Activated naive CD4-positive, alpha-beta T cell (primary cell): ENCODE measurements at places on chromosomes 4 and X.

DNA sequence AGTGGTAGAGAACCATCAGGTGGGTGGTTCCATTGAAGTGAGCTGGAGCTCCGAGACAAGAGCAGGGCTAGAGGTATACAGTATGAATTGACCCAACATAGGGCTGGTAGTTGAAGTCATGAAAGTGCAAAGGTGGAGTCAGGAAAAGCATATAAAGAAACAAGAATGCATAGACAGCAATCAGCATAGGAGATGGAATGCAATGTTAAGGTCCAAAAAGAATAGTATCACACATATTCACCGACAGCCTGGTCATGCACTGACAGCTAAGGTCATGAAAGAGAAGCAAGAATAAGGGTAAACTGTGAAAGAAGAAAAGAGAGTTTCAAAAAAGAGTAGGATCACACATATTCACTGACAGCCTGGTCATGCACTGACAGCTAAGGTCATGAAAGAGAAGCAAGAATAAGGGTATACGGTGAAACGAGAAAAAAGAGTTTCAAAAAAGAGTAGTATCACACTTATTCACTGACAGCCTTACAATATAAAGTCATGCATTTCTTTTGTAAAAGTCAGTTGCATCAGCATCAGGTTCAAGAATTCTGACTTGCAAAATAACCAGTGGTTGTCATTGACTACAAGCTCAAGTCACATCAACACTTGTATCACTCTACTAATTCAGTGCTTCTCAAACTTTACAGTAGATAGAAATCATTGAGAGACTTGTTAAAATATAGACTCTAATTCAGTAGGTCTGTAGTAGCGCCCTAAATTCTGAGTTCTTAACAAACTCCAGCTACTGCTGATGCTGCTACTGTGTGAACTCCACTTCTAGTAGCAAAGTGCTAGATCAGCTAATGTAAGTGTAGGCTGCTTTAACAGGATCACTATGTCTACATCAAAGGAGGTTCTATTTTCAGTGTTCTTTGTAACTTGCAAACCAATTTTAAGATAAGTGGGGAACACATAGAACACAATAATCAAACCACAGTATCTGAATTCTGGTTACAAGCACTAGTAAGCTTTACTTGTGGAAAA, 221.9 kb downstream of the PDGFC start:
- DNase-seq = no peak

DNA sequence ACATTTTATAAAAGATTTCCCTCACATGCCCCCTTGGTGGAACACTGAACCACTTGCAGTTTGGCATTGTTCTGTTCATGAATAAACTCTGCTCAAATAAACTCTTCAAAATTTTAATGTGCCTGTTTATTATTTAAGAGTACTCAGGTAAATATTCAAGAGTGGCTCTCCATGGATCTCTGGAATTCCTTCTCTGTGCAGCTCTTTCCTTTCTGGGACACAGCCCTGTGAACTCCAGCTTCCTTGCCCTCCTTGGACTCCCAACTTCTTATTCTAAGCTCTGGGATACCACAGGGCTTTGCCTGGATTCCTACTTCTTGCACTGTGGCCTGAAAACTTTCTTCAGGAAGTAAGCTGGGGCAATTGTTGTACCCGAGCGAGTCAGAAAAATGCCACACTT, 8.3 kb downstream of the BEX3 start:
- no peak for DNase-seq

DNA sequence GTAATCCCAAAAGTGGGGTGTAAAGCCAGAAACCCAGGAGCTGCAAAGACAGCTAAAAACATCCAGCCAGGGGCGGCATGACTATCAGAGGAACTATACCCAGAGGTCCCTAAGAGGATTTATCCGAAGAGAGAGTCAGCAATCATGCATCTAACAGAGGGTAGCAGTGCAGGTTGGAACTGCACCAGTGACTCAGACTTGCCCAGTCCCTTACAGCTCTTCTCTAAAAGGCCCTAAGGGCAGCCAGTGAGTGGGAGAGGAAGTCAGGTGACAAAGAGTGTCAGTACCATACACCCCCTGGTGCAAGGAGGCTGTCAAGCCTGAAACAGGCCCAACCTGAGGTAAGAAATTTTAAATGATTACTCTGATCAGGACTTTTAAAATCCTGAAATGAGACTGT, 88.1 kb downstream of the CAMK2D start:
- DNase-seq = no peak

GRCh38 chr4:163109967-163110366, 56.7 kb downstream of the NAF1 start:
- DNase-seq = no peak

- DNase-seq = no peak
Measured at GRCh38 chr4:76690011-76690905, 207.7 kb downstream of the SOWAHB start.

DNA sequence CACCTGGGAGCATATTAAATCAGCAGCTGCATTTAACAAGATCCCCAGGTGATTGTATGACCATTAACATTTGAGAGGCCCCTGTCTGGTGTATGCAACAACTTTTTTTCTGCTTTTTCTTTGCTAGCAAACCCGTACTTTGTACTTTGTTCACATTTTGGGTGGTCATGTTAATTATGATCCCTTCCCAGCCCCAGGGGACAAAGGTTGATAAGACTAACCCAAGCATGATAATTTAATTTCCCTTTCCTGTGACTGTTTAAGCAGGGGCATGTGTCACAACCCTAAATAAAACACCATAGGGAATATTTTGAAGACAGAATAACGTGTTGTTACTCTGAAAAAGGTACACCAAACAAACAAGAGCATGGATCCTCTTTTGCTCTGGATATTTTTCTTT, 332.0 kb downstream of the PCDH18 start:
- no peak for DNase-seq

DNA sequence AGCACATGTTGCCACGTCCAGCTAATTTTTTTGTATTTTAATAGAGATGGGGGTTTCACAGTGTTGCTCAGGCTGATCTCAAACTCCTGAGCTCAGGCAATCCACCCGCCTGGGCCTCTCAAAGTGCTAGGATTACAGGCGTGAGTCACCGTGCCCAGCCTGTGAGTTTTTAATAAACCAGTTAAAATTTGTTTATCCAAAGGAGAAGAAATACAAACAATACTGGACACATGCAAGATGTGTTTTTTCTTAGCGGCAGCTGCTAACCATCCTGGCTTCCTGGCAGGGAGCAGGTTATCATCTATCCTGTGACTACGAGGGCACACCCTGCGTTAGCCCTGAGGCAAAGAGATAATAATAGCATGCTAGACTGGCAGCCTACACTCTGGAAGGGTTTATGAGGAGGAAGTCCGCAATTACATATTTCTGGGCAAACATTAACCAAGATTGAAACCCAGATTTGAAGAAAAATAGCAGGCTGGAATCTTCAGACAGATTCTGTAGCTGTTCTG, 191.4 kb downstream of the SPRY1 start:
- DNase-seq = no peak

DNA sequence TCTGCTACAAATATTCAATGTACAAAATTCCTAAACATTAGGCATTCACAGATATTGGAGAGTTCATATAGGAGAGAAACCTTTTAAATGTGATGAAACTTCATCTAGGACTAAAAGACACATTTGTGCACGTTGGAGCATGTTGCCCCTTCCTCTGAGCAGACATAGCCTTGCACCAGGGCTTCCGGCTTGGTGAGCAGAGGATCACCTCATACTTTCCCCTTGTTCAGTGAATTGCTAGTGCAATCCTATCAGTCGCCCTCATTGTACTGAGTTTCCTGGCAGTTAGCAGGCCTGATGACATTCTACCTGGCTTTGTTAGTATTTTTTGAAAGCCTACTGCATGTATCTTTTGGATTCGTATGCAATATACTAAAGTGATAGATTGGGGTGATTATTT, 466.2 kb downstream of the SPRY1 start:
- no peak for DNase-seq

DNA sequence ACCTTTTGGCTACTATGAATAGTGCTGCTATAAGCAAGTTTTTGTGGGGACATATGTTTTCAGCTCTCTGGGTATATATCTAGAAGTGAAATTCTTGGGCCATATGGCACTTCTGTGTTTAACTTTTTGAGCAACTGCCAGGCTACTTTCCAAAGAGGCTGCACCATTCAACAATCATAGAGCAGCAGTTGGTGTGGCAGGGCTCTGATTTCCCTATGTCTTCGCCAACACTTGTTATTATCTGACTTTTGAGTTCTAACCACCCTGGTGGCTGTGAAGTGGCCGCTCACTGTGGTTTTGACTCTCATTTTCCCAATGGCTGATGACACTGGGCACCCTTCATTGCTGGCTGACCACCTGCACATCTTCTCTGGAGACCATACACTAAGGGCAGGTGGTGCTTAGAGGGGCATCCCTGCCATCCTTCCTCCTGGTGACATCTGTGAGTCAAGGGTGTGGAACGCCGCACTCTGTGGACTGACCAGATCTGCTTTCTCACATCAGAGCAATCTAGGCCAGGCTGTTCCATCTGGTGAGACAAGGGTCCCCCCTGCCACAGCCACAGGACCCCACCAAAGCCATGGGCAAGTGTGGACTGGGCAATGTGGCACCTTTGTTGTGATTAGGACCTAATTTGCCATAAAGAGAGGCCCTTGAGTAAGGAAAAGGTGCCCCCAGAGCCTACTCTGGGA, 49.6 kb downstream of the ZFYVE28 start:
- no peak for DNase-seq

GRCh38 chr4:56787380-56787779, 34.1 kb downstream of the SPINK2 start:
- no peak for DNase-seq

- no peak for DNase-seq
Measured at GRCh38 chrX:40952855-40953254, 132.4 kb upstream of the USP9X start.

DNA sequence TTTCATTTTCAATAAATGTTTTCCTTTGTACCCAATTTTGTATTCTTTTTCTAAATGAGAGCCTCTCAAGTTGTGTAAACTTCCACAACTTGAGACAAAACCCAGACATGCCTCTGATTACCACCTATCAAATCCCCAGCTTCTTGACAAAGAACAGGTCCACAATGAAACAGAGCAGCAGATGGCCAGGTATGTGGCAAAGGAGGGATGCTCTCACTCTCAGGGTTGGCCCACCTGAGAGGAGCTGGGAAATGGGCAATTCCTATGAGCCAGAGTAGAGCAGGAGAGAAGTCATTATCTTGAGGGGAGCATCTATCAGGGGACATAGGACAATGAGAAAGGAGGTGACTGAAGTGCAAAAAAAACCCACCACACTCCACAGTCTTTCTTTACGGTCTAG, 273.5 kb upstream of the FAM241A start:
- no peak for DNase-seq

DNA sequence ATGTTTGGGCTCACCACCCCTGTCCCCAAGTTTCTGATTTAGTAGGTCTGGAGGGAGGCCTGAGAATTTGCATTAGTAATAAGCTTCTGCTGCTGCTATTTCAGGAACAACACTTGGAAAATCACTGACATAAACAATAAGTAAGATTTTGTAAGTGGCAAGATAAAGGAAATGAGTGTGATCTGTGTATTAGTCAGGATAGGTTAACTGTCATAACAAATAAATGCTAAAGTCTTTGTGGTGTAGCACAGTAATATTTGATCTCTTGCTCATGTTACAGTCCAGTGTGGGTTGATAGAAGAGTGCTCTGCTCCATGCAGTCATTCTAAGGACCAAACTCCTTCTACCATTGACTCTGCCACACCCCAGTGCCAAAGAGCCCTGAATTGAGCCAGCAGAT, 67.0 kb downstream of the NHS start:
- no peak for DNase-seq

- no peak for DNase-seq
Measured at GRCh38 chr4:40402556-40402955, 67.4 kb downstream of the CHRNA9 start.

DNA sequence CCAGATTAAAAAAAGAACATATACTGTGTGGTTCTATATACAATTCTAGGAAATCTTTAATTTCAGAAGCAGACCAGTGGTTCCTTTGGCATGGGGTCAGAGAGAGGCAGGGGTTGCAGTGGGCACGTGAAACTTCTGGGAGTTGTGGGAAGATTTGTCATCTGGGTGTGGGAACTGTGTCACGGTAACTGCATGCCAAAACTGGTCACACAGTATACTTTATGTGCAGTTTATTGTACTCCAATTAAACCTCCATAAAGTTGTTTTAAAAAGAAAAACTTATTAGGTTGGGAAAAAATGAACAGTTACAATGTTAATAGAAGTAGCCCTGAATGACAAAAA, 26.7 kb upstream of the STS start:
- no peak for DNase-seq

DNA sequence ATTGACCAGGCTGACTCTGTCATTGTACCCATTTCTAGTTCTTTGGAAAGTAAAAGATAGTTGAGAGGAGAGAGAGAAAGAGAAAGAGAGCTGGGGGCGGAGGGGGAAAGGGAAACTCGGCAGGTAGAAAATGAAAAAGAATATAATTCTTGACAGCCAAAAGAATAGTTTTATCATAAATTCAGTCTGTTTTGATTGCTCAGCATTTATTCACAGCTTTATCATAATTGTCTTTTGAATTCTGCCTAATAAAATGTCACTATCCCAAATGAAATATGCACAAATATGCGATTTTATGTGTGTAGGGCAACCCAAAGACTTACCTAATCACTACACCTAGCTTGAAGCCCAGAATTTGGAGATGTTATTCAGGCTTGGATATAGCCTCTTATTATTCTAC, 1024.0 kb upstream of the PABPC4L start:
- no peak for DNase-seq

DNA sequence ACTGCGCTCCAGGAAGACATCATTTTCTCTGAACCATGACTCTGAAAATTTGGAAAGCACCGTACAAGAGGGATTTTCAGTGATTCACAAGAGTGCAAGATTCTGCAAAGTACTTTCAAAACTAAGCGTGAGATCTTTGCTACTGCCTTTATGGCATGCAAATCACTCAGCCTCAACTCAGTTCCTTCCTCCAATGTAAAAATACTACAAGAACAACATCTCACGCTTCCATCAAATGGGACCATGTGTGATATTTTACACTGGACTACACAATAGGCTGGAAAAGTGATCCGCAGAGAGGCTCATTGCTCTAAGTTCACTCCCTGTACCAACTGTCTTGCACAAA, 674 bp upstream of the IL15 start:
- no peak for DNase-seq

DNA sequence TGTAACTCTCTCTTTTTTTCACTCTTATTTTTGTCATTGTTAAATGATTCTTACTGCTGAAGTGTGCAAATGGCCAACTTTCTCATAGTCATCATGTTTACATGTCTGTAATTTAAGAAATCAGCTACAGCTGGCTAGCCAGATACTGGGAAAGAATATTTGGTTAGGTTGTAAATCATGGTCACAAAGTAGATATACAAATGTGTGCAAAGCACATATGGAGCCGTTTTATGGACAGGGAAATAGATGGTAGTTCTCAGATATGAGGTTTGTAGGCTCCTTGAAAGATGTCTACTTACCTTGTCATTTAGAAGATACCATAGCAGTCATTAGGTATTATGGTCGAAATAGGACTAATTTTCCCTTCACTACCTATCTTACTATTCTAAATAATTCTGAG, 430.4 kb downstream of the ADGRL3 start:
- DNase-seq = no peak

DNA sequence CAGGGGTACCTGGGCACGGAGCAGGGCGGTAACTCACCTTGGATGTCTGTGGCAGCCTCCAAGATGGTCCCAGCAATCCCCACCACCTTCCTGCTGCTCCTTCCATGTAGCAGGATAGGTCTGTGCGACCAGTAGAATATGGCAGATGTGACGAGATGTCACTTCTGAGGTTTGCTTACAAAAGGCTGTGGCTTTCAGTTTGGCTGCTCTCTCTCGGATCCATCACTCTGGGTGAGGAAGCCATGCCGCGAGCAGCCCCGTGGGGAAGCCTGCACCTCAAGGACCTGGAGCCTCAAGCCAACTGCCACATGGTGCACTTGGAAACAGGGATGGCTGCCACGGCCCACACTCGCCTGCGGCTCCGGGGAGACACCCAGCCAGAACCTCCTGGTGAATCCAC, 37.6 kb downstream of the WFS1 start:
- DNase-seq = no peak
